CD4-positive, alpha-beta T cell treated with Interleukin-12 subunit alpha and Interleukin-12 subunit beta, for 1 hour (primary cell): ENCODE measurements at places on chromosomes 12 and 14.

- DNase-seq, result no peak
These were observed 163.5 kb downstream of the KIF26A start for GRCh38 chr14:104301731-104302460.

- peak; percentile 63 for DNase-seq
These were observed 1.8 kb downstream of the FBXL14 start for GRCh38 chr12:1592444-1593173.

DNA sequence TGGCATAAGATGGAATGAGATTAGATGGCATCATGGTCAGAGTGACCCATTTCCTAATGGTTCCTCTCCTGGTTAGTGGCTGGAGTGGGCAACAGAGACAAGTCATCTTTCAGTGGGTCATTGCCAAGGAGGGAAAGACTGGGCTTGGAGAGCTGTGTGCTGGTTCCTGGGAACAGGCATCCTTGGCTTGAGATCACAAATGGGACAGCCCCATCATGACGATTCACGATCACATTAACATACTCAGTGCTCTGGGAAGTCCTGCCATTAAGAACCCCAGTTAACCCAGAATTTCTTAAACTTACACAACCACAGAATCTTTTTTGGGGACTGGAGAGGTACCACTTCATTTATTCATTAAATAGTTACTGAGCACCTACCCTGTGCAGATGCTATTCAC, 27.3 kb downstream of the CHST11 start:
- no peak for DNase-seq

DNA sequence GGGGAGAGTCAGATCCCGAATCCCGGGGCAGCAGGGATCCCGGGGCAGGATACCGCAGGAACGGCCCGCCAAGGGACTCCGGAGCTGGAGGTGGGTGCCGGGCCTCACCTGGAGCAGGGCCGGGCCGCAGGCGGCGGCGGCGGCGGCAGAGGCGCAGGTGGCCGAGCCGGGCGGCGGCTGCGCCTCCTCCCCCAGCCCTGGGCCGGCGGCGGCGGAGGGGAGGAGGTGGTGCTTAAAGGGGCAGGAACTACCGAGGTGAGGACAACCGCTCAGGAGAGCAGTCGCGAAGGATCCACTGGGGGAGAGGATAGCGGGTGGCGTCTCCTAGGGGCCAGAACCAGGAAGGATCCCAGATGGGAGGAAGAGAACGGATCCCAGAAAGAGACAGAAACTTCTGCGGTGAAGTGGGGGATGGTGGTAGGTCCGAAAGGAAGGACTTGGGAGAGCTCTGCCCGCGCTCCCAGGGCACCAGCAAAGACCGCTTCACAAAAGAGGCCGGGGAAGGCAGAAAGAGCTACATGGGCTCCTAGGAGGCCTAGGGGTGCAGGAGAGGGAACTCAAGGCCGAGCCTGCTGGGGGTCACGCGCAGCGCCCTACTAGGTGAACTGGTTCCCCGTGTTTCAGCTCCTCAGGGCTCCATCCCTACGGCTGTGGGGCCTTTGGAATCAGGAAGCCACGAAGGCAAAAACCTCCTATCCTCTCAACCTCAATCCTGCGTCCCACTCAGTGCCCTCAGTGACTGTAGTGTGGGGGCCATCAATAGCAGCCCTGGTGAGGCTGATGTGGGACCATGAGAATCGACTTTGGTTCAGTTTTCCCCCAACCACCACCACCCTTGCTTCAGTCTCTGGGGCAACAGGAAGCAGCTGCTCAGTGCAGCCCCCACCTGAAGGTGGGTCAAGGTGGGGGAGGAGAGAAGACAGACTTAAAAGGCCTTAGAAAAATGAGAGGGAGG, 5.0 kb upstream of the BAZ2A start:
- peak; percentile 73 for DNase-seq

GRCh38 chr12:54983536-54984101, 943 bp downstream of the TESPA1 start:
- DNase-seq, result peak; percentile 50
